AG04450 (cell line): ENCODE measurements at places on chromosomes 7 and 10.

DNA sequence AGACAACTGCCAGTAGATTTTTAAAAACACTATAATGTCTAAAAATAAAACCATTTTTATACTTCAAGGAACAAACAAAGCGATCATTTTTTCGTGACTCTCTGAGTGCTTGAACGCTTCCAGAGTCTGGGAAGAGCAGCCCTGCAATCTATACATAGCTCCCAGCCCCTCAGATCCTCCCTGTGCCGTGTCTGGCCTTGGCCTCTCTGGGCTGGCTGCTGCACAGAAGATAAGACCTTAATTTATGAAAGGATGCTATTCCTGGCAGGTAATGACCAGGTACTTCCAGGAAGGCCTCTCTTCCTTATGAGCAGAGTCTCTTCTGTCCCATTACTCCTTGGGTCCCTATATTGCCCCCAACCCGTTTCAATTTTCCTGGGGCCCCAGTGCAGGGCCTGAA is 200.9 kb upstream of the AOAH start:
- no peak for DNase-seq

DNA sequence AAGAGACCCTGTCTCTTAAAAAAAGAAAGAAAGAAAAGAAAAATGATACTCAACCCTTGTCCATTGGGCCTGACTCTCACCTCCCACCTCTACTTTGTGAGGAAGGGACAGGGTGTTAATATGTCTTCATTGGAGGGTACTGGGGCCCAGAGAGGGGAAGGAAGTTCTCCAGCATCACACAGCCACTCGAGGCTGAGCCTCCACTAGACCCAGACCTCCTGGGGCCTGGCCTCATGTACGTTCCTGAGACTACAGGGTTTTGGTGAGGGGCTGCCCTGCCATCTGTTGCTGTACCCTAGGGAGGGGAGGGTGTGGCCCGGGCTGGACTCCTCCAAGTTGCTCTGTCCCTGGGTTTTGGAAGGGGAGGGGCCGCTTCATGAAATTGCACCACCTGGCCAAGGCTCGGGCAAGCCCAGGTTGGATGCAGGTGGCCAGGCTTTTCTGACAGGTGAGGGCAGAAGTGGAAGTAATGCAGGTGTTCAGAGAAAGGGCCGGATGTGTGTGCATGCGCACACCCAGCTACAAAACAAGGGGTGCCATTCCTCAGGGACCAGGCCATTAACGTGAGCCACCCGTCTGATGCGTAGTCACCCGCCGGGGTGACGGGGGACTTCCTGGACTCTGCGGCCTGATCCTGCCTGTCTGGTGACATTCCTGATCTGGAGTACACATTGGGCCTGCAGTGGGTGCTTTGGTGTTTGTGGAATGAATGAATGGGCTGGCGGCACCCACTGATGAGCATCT is 21.7 kb downstream of the GTF2IRD1 start:
- DNase-seq = no peak

- no peak for DNase-seq
These were observed 24.1 kb downstream of the GBX1 start for GRCh38 chr7:151143261-151144015.

- no peak for DNase-seq
These were observed 102.1 kb upstream of the MGMT start for GRCh38 chr10:129364949-129365348.

DNA sequence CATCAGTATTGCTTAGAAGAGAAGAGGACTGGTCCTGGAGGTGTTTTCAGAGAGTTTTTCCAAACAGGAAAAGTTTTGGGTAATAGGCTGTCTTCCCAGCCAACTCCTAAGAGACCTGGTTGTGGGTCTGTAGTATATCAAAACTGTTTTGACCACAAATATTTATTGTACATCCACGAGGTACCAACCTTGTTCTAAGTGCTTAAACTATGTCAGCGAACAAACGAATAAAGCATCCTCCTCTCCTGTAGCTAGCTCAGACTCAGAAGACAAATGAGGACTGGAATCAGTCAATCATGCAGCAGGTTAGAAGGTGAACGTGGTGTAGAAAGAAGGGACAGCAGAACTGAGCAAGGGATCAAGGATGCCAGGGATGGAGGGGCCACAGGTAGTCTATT is 61.6 kb upstream of the MKI67 start:
- no peak for DNase-seq

GRCh38 chr7:80847027-80847426 is 71.8 kb downstream of the SEMA3C start:
- DNase-seq = no peak

DNA sequence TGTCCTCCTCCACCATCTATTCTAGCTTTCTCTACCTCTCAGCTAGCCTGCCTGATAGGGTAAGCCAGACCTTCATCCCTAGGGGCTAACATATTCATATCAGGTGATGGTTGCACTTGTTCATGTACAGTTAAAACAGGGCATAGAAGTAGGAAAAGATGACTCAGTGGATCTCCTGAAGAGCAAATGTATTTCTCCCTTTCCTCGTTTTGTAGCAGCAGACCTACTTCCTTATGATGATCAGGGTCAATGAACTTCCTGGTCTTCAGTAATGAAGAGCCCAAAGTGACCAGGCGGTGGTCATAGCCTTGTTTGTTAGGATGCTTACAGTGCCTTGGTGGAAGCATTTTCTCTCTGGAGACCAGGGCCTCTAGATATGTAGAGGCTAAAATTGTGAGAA is 6.3 kb downstream of the LIPJ start:
- no peak for DNase-seq

DNA sequence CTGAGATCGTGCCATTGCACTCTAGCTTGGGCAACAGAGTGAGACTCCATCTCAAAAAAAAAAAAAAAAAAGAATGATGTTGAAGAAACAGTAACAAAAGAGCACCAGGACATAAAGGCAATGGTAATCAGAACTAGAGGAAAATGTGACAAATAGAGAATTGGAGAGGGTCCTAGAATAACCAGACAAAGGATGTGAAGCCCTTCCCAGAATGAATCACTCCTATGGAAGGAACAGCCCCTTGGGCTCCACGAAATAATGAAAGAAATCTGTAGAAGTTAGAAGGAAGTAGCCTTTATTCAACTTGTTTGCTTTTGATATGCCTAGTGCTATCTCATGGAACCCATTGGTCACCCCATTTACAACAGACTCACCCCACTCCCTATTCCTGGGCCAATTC is 169.2 kb downstream of the SUGCT start:
- no peak for DNase-seq

GRCh38 chr10:104293011-104293410 is 24.0 kb downstream of the GSTO2 start:
- DNase-seq = no peak

DNA sequence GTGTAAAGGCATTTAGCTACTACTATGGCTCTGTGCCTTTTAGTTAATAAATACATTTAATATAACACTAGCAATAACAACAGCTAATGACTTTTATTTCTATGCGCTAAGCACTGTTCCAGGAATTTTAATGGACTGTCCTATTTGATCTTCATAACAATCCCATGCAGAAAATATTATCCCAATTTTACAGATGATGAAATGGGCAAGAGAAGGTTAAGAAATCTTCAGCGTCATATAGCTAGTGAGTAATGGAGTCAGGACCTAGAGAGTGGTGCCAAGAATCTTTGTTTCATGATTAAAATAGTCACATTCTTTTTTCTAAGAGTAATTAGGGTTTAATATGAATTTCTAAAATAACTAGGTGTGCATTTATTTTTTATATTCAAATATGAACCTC is 32.4 kb downstream of the ACTA2 start:
- no peak for DNase-seq
